Heart left ventricle (tissue), 16 donors: ENCODE measurements at places on chromosomes 1 and 21. TPM values are rescaled to one million over a fixed set of nuclear protein-coding genes. Genes with fewer than 3 reads are reported as not detected.

FNDC5 gene
- 80.0 TPM for total RNA-seq

GRCh38 chr1:223056802-223057201 is 86.2 kb downstream of the TLR5 start:
- DNase-seq, result no peak

DNA sequence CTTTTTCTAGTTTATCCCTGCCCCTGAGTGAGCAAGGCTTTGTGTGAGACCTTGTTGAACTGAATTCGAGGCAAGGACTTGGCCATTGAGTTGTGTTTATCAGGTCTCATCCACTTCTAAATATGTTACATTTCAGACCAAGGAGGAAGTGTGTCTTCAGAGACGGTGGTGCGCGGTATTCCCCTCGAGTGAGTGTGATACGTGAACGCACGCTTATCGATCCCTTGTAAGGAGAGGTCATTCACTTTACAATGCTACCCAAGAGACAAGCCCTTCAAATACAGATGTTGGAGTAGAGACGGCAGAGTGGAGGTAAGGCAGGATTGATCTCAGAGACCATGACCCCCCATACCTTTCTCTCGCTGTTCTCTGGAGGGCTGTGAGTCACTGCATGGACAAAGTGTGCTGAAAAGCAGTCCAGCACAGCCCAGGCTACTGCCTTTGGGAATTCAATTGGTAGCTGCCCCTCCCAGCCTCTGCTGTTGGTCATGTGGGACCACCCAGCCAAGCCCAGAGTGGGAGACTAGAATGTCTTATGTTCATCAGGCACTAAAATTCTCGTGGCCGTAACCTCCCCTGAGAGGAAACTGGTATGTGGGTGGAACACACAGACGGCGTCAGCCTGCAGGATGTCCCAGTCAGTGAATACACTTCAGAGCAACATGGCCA is 16.3 kb upstream of the MTARC1 start:
- DNase-seq, result no peak

DNA sequence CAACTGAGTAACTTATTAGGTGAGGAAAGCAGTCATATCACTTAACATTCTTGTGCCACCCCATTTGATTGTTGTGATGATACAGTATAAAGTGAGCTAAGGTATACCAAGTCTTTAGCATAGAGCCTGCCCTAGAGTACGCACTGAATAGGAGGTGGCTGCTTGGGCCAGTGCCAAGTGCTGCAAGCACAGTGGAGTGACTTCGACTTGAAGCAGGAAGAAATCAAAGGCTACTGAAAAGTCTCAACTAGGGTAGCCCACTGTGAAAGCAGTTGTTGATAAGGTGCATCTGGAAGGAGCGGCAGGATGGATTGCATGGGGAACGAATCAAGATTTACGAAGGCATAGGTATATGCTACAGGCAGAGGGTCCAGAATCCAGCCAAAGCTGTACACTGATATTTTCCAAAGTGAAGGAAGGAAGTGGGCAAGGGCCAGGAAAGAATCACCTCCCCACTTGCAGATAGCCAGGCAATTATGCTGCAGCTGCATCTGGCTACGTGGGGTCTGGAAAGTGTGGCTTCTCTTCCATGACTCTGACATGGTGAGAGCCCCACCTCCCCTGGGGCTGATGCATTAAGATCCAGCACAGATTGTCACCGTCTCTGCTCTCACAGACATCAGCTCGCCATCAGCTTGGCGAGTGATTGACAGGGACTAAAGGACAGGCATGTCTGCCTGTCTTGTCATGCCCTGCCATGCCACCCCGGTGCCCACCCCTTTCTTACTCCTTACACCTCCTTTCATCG is 287.0 kb upstream of the PLXNA2 start:
- DNase-seq, result no peak

- no peak for DNase-seq
Measured at GRCh38 chr1:236288620-236288976, 6.8 kb upstream of the ERO1B start.

DNA sequence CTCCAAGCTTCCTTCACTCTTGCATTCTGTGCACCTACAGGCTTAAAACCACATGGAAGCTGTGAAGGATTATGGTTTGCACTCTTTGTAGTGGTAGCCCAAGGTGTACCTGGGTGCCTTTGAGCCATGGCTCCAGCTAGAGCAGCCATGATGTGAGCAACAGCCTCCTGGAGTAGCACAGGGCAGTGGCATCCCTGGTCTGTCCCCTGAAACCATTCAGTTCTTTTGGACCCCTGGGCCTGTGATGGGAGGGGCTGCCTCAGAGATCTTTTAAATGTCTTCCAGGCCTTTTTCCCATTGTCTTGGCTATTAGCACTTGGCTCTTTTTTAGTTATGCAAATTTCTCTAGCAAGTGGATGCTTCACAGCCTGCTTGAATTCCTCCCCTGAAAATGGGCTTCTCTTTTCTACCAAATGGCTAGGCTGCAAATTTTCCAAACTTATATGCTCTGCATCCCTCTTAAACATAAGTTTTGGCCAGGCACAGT is 47.4 kb downstream of the CLCA4 start:
- no peak for DNase-seq
